ENCODE measurements at places on chromosomes 3 and 15. TPM values are rescaled to one million over a fixed set of nuclear protein-coding genes. Genes with fewer than 3 reads are reported as not detected.
A peak's percentile ranks its signal among the peaks of the same experiment; 100 is the strongest.

CADPS gene
- not detected for total RNA-seq

DNA sequence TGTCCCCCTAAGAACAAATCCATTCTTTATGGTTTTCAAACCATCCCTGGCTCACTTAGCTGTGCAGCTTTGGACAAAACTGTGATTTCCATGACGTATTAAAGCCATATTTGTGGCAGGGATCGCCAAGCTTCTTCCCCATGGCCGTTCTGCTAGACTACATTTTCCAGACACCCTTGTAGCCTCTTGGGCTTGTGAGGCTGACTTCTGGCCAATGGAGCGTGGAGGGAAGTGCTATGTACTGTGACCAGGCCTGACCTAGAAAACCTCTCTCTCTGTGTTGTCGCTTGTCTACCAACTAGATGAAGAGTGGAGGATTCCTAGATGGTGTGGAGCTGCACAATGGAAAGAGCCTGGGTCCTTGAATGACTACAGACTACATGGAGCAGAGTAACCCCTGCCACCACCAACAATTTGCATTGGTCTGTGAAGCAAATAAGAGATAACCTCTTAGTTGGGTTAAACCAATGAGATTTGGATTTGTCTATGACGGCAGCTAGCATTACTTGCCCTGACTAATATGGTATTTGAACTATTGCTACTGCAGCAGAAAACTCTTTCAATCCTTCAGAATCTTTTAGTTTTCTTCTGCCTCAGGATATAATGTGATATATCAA is 22.1 kb upstream of the MGLL start:
- no peak for DNase-seq

ARHGAP11A gene
- total RNA-seq, result 35.9 TPM

MUC13 gene
- total RNA-seq, result not detected

GRCh38 chr3:141114816-141115460 is 63.8 kb downstream of the SPSB4 start:
- no peak for DNase-seq

DNA sequence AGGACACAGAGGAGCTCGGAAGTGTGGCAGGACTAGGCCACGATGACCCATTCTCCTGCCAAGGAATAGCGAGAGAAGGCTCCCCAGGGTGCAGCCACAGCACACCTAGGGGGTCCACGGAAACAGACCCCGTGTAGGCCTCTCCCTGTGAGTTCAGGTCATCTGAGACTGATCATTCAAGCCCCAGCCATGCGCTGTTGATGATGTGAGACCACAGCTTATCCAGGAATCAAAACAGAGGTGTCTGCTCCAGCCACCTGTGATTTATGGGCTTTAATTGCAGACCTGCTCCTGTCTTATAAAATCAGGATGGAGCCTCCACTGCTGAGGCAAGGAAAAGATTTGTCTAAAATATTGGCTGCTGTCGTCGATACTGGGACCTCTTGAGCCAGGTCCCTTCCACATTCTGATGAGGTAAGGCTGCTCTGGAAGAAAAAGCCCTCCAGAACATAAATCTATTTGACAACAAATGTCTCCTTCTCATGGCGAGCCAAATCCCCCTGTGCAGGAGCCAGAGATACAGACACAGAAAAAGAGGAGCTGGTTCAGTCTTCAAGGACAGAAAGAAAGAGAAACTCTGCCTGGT is 186.7 kb downstream of the TJP1 start:
- DNase-seq, result no peak

DNA sequence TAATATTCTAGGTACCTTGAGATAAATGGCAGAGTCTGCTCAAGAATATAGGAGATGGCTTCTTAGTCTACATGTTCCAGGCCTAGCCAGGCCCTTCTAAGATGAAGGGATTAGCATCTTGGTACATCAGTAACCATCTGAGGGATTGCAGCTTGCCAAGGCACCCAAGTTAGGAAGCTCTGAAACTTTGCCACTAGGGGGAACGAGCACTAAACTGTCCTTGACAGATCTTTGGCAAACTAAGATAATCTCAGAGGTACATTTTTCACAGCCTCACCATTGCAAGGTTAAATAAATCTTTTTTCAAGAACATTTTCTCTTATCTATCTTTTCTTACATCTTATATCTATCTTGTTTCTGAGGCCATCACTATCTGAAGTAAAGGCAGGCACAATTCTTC is 351.2 kb downstream of the RAP2B start:
- peak; percentile 1 for DNase-seq

- no peak for DNase-seq
These were observed 11.6 kb upstream of the ONECUT1 start for GRCh38 chr15:52801748-52802085.

- no peak for DNase-seq
These were observed 12.4 kb downstream of the RBPMS2 start for GRCh38 chr15:64763021-64763420.

- DNase-seq, result no peak
These were observed 380 bp downstream of the MYLK start for GRCh38 chr3:123883701-123884202.

CEP97 gene
- 17.7 TPM for total RNA-seq

KNG1 gene
- total RNA-seq, result not detected

DNA sequence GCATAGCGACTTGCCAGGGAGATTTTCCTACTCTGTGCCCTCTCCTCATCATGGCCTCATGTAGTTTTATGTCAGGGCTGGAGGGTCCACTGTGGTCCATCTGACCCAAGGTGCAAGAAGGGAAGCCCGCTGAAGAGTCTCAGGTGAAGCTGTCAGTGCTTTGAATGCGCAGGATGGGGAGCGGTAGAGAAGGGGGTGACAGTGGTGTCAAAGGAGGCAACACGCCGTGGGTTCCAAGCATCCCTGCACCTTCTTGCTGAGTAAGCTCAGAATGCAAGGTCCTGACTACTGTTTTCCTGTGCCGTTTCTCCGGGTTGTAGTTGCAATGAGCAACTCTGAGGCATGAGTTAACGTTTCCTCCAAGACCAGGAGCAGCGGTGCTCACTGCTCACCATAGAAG is 44.9 kb upstream of the RAB6B start:
- DNase-seq, result no peak

GRCh38 chr15:90165659-90166489 is 35.3 kb upstream of the SEMA4B start:
- peak; percentile 88 for DNase-seq

- DNase-seq, result no peak
These were observed 218.1 kb downstream of the ADAMTSL3 start for GRCh38 chr15:83871808-83872559.

GRCh38 chr3:45596290-45596791 is 1.8 kb downstream of the LIMD1 start:
- no peak for DNase-seq

- DNase-seq, result no peak
These were observed 186.7 kb downstream of the UACA start for GRCh38 chr15:70576696-70577095.
